ENCODE measurements at places on chromosomes 6 and 20.

- DNase-seq = no peak
These were observed 388.4 kb upstream of the GJE1 start for GRCh38 chr6:141744194-141744925.

DNA sequence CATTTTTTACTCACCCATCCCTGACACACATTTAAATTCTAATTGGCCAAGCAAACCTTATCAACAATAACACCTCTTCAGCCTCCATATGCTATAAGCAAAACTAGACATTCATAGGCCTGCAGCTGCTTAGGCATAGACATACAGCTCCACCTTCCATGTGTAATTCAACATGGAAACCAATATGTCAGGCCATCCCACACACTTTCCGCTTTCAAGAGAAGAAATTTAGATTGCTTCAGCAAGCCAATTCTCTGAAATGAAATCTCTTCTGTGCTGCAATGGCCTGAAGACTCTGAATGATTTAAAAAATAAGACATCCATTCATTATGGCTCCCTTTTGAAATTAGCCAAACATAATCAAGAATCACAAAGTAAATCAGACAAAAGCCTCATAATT is 4.5 kb upstream of the RAB22A start:
- no peak for DNase-seq

- no peak for DNase-seq
These were observed 654.1 kb upstream of the NOX3 start for GRCh38 chr6:156109713-156110112.

DNA sequence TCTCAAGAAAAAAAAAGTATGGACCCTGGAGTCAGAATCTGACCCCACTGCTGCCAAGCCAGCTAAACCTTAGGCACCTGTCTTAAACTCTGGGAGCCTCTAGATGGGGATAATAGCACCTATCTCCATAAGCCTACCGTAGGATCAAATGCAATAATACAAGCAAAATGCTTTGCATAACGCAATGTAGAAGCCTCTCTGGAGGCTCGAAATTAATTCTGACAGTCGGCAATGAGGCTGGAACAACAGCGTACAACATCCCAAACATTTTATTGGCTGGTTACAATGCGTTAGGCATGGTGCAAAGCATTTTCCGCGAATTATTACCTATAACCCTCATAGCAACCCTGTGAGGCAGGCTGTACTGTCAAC is 521 bp downstream of the CDK5RAP1 start:
- DNase-seq = peak; percentile 75

GRCh38 chr6:39499053-39499452 is 176.6 kb upstream of the KCNK16 start:
- DNase-seq = no peak

- no peak for DNase-seq
These were observed 67.6 kb downstream of the PSMG4 start for GRCh38 chr6:3326184-3326971.

DNA sequence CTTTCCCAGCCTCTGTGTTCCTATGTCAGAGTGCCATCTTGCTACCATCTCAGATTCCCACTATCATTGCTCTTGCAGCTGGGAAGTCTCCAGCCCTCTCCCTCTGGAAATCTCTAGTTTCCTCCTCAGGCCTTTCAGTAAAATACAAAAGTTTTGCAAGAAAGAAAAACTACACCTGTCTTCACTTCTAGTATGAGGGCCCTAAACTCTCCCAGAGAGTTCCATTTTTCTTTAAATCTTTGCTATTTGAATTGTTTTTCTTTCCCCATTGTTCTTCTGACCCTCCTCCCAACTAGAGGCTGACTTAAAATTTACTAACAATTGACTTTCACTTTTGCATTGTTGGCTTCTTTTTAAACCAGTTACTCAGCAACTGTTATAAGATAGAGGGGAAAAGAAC is 62.8 kb downstream of the LY86 start:
- no peak for DNase-seq

DNA sequence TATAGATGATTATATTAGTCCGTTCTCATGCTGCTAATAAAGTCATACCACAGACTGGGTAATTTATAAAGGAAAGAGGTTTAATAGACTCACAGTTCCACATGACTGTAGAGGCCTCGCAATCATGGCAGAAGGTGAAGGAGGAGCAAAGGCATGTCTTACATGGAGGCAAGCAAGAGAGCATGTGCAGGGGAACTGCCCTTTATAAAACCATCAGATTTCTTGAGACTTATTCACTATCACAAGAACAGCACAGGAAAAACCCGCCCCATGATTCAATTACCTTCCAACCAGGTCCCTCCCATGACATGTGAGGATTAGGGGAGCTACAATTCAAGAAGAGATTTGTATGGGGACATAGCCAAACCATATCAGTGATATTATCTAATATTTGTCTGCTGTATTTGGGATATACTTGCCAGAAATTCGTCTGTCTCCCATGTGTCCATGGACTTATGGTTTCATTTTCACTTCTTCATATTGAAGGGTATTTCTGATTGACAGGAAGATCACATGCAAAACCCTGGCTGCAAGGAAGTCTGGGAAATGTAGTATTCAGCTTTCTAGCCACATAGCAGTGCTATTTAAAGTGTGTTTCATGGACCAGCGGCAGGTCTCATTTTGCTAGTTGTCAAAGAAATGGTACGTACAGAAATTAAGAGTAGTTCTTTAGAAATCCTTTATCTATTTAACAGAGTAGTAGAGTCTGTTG is 50.5 kb upstream of the PAK5 start:
- peak; percentile 39 for DNase-seq

- DNase-seq = no peak
These were observed 16.4 kb downstream of the NFATC2 start for GRCh38 chr20:51526106-51526470.

DNA sequence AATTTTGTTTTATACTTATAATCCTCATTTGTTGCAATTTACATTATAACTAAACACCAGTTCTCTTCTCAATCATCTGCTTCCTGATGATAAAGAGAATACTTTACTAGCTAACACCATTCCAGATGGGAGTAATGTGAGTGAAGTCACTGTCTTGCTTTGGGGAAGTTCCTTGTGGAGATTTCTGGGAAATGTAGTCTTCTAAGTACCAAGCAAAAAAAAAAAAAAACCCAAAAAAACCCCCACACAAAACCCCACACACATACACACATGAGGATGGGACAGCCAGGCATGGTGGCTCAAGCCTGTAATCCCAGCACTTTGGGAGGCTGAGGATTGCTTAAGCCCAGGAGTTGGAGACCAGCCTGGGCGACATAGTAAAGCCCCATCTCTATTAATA is 2.2 kb upstream of the SNPH start:
- no peak for DNase-seq

DNA sequence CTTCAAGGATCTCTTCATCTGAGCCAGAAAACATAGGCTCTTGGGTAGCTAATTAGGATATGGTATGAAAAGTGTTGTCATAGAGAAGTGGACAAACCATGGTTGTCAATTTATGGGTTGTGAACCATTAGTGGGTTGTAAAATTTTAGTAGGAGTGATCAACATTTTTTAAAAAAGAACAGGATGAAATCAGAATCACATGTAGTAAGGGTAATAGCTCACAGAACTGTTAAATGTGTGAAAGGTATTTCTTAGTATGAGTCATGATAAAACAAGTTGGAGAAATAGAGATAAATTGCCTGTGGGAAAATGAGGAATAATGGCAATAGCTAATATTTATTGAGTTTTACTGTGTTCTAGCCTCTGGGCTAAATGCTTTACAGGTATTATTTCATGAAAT is 113.4 kb downstream of the MAP3K4 start:
- no peak for DNase-seq

GRCh38 chr20:21166801-21167200 is 40.9 kb downstream of the KIZ start:
- DNase-seq = no peak

DNA sequence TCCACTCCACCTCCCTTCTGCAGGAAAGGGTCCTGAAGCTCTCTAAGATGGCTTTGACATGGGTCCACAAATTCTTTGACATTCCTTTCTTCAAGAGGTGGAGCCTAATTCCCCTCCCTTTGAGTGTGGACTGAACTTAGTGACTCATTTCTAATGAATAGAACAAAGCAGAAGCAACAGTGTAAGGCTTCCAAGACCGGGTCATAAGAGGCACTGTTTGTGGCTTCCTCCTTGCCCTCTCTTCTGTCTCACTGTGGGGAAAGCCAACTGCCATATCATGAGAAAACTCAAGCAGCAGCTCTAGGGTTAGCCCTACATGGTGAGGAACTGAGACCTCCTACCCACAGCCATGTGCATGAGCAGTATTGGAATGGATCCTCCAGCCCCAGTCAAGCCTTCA is 5.9 kb upstream of the CDK5RAP1 start:
- peak; percentile 51 for DNase-seq

DNA sequence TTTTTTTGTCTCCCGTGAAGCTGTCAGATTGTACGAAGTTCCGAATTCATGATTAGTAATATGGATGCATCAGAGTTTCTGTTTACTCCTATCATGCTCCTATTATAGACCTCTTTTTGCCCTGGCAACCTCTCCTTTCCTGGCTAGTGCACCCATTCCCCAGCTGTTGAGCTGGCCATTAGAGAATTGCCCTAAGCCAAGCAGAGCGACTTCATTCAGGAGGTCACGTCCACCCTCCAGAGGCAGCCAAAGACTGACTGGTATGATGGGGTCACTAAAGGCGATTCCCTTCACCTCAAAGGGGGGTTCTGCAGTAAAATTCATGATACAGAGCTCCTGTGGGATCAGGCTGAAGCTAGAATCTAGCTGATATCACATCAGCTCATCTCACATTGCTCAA is 351.9 kb downstream of the BTBD3 start:
- DNase-seq = no peak

GRCh38 chr6:78831492-78831891 is 35.9 kb upstream of the IRAK1BP1 start:
- DNase-seq = no peak

GRCh38 chr6:134574491-134574890 is 256.6 kb upstream of the SGK1 start:
- no peak for DNase-seq

- DNase-seq = no peak
These were observed 113.5 kb upstream of the HDAC2 start for GRCh38 chr6:114084327-114084890.

- peak; percentile 59 for DNase-seq
These were observed 710 bp downstream of the BTBD9 start for GRCh38 chr6:38638941-38639497.

- peak; percentile 4 for DNase-seq
These were observed 81.6 kb downstream of the C6orf118 start for GRCh38 chr6:165227644-165228329.

GRCh38 chr6:44127186-44128019 is at the start of the genes MRPL14 and TMEM63B:
MRPL14 (minus strand) TSS chr6:44127452; CDS start chr6:44116611, 10,841 bp downstream.
TMEM63B (plus strand) TSS chr6:44127554; CDS start chr6:44134585, 7,031 bp downstream.
- DNase-seq = peak; percentile 66

GRCh38 chr6:156971153-156971885 is 194.1 kb downstream of the ARID1B start:
- DNase-seq = no peak

All from SW480 (cell line).